ENCODE measurements at places on chromosomes 11 and 22.

GRCh38 chr11:124749912-124750311 is 2.1 kb downstream of the VSIG2 start:
- no peak for DNase-seq

DNA sequence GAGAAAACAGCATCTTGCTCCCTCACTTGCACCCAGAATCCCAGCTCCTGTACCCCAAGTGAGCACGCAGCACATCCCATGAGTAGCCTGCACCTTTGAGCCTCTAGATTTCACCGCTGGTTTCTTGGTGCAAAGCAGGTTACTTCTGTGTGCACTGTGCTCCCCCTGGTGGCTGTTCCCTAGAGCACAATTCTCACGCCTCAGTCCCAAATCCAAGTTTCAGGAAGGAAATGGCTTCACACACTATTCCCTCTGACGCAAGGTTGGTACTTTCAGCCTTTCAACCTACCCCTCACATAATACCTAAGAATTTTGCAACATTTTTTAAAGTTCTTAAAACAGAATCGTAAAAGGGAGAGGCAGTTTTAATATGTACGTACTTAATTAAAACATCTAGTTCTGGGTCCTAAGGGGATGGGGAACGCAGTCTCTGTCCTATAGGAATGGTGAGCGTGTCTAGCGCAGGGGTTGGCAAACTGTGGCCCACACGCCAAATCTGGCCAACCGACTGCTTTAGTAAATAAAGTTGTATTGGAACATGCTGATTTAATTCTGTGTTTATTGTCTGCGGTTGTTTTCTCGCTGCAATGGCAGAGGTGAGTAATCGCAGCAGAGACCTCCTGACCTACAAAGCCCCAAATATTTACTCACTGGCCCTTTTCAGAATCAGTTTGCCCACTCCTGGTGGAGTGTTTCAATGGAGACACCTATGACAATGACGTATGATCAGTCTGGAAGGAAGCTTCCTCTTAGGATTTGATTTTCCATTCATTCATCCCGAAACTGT is 27.5 kb downstream of the DHCR7 start:
- DNase-seq = no peak

DNA sequence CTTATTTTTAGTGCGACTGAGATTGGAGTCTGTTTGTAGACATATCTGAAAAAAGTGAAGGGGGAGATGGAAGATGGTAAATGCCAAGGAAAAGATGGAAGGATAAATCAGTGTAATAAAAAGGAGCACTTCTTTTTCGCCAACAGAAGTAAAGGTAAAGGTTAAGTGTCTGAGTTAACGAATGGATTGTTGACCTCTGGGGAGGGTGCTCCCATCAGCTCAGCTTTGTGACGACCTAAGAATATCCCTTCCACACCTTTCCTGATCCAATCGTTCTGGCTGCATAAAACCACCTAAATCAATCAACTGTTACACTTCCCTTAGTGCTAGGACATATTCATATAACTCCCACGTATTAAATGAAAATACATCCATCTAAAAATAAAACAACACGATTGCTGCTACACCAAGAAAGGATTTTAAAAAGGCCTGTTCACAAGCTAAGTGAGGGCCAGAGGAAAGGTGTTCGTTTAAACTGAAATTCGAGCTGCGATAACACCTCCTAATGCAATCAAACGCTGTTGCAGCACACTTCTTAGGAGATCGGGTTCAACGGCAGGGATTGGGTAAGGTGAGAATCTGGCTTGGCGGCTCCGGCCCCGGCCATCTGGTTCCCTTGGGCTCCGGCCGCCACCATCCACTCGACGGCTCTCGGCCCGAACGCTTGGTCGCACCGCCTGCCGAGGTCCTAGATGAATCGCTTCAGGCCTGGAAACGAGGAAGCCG is 658 bp downstream of the C11orf71 start:
- DNase-seq = no peak

DNA sequence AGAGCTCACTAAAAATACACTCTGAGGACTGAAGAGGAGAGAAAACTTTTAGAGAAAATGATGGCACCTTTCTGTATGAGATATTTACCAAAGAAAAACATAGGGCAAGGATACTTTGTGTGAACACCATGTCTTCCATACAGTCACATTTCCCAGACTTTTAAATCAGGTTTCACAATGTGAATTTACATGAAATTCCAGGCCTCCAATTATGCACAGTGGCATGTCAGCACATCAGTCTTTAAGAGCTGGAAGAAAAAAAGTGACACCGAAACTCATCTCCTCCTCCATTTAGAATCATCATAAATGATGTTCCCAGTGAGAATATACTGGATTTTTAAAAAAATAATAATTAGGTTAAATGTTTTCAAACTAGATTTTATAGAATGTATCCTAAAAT is 232.2 kb upstream of the UBASH3B start:
- no peak for DNase-seq

- no peak for DNase-seq
These were observed 3.4 kb upstream of the TAB1 start for GRCh38 chr22:39395936-39396796.

DNA sequence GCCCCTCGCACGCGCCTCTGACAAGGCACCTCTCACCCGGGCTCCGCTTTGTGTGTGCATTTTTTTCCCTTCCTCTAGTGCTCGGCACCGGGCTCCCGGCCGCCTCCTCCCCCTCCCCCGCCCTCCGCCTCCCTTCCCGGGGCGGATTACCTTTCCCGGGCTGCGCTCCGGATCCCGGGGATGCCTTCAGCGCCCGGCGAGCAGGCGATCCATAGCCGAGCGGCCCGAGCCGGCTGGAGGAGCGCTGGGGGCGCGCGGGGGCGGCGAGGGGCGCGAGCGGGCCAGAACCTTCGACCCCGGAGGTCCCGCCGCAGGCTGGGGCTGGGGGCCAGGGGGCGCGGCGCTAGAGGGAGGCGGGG is 282 bp downstream of the MPPED2 start:
- DNase-seq = peak; percentile 81

- DNase-seq = no peak
These were observed 77.5 kb upstream of the NARS2 start for GRCh38 chr11:78651923-78652842.

DNA sequence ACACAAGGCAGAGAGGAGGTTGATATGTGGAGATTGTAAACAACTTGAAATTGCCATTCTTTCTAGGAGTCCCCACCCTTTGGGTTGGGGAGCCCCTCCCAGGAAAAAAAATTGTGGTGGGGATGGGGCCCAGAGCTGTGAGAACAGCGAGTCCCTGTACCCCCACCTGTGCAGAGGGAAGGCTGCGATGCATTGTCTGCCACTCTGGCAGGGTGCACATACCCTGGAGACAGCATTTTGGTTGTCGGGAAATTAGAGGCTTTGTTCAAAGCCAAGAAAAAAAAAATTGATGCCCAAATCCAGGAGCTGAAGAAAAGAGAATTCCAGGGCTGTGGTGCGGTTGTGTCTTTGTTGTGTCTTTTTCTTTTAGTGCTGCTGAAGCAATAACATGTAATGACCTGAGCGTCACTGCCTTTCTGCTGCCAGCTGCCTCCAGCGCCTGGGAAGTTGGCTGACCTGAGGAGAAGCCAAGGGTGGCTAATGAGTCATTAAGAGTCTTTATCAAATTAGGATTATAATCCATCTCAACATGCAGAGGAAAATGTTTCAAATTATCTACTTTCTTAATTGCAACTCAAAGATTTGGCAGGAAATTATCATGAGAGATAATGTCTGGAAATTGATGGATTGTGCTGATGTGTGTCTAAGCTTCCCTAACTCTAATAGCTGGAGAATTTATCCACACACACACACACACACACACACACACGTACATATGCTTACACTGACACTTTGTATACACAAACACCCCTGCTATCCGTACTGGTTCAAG is 8.0 kb upstream of the PKNOX2 start:
- DNase-seq = peak; percentile 51

DNA sequence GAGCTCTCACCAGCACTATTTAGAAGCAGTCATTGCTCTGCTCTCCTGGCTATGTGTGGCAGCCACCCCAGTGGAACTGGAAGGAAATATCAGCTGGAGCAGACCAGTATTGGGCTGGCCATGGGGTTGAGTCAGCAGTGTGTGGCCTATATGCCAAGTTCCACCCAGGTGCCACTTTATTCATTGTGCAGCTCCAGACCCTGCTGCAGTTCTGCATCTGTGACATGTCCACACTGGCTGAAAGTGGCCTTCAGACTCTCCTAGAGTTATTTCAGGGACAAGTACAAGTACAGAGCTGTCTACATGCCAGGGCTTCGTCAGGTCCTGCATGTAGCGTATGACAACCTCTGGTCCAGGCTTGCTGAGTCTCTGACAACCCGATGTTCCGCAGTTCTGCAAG is 55.2 kb downstream of the CABIN1 start:
- DNase-seq = no peak

- DNase-seq = peak; percentile 88
These were observed 57.6 kb downstream of the FBXO7 start for GRCh38 chr22:32531931-32532819.

- DNase-seq = no peak
These were observed 85.9 kb downstream of the SBF2 start for GRCh38 chr11:10208131-10208575.

DNA sequence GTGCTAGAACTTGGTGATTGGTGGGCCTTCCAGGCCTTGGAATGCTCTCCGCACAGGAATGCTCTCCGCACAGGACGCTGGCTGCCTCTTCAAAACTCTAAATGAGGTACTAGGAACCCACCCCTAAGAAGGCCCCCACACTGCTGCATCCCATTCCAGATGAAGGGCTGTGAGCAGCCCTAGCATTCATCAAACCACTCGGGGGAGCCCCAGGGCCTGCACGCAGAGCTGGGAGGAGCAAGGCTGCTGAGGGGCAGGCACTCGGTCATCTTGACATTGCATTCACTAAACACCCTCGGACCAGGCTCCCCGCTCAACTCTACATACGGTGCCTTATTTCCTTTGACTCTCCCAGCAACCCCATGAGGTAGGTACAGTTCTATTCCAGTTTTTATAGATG is 49.2 kb upstream of the EMID1 start:
- DNase-seq = no peak

- peak; percentile 89 for DNase-seq
These were observed 3.7 kb upstream of the RPS6KA4 start for GRCh38 chr11:64355078-64355940.

DNA sequence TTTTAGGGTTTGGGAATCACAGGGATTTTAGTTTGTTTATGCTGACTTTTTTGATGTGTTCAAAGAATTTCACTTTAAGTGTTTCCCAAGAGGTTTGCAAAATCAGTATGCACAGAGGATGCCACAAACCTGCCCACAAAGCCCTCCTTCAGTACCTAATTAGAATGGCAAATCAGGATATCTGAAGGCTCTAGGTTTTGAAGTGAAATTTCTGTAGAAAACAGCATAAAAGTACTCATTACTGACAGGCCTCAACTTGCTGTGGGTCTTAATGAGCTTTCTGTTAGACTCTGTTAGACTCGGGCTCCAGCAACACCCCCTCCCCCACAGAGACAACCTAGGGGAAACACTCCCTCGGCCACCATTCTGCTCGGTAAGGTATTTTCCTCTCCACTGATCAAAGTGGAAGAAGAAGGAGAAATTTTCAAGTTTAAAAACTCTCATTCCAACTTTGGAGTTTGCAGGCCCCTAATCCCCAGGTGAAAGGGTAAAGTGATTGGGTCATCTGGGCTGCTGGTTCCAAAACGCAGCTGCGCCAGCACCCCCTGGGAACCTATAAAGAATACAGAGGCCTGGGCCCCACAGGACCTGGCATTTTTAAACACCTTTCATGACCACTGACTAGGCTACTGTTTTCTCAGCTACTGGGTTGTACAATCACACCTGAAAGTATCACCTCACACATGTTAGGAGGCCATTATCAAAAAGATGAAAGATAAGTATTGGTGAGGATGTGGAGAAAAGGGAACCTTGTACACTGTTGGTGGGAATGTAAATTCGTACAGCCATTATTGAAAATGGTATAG is 67.5 kb downstream of the PLEKHA7 start:
- no peak for DNase-seq

GRCh38 chr11:64874308-64875240 is 3.8 kb downstream of the EHD1 start:
- DNase-seq = no peak

- no peak for DNase-seq
These were observed 12.5 kb downstream of the LRP4 start for GRCh38 chr11:46905806-46906205.

- no peak for DNase-seq
These were observed 32.6 kb downstream of the PPFIBP2 start for GRCh38 chr11:7546324-7546791.

- peak; percentile 91 for DNase-seq
These were observed 678 bp upstream of the INPPL1 start for GRCh38 chr11:72223615-72224563.

- no peak for DNase-seq
These were observed 3.2 kb upstream of the WNT11 start for GRCh38 chr11:76209375-76209972.

GRCh38 chr11:72955466-72955865 is 141.3 kb downstream of the ATG16L2 start:
- DNase-seq = no peak
